ENCODE measurements at places on chromosomes 1 and 21. TPM values are rescaled to one million over a fixed set of nuclear protein-coding genes. Genes with fewer than 3 reads are reported as not detected.

CFAP141 gene
- not detected for total RNA-seq

SNAPIN gene
- total RNA-seq = 26.2 TPM

CCDC185 gene
- total RNA-seq = not detected

C1orf185 gene
- not detected for total RNA-seq

BRINP2 gene
- total RNA-seq = not detected

DNA sequence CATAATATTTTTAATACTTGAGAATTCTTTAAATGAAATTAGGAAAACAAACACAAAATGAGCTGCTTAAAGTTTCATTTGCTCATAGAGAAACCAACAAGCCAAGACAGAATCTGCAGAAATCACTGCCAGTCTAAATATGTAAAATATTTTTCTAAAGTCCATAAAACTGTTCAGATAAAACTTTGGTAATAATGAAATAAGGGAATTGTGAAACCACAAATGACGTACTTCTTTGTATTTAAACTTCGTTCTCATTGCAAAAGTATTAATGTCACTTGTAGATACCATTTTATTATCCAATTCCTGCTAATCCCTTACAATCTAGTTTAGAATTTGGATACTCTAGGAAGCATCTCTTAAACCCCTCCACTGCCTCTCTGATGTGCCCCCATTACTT is 234.5 kb upstream of the NEGR1 start:
- no peak for DNase-seq

DNA sequence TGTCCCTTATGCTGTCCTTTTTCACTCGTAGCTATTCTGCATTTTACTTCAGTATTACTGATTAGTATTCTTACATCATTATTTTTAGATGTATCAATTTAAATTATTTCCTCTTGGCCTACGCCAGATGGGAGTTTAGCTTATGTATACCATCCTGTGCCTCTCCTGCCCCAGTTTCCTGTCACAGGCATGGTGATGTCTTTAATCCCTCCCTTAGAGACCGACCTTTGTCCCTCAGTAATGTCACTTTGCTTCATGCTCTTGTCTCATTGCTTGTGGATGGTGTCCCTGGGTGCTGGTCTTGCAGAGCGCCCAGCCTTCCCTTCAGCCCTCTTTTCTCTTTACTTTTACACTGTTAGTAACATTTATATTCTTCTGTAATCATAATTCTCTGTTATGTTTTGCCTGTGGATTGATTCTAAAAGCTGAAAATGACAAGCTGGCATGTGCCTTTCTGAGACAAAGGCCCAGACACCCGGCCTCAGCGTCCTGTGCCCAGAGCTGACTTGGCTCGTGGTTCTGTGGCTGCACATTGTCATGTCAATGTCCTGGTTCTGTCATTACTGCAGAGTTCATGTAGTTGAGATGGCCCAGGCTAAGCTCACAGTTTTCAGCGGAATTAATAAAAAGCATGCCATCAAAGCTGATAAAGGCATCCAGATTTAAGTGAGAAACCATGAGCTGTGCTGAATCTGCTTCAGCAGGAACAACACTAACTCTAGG is 100.7 kb downstream of the MTR start:
- DNase-seq = no peak

DNA sequence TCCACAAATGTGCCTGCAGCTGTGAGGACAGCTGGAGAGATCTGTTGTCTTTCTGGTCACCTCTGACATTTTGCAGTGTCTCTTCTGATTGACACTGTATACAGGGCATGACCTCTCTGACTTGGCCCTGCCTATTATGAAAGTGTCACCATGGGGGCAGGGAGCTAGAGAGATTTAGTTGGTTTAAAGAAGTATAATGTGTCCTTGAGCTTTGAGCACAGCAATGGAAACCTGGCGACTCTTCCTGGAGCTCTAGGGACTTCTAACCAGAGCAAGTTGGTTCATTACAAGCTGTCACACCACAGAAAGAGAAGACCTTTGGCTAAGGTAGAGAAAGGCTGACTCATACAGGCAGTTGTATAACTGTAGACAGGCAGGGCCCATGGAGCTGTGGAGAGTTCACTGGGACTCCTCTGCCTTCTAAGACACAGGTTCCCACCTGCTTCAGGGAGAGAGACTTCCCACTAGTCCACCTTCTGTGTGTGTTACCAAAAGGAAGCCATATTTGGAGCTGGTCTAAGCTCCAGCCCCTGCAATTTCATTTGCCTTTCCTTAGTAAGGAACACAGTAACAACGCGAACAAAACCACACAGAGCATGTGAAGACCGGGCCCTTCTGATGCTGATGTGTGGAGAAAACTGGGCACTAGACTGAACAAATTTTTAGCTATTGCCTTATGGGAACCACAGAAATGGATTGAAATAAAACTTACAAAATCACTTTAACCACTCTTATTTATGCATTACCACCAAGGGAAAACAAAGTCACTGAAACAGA is 90.5 kb upstream of the ADAR start:
- DNase-seq = peak; percentile 52

GRCh38 chr1:209675565-209676154 is 448 bp downstream of the G0S2 start:
- DNase-seq = peak; percentile 35

Data from activated naive CD4-positive, alpha-beta T cell treated with anti-CD3 and anti-CD28 coated beads for 36 hours (primary cell).